ENCODE measurements at places on chromosomes 1 and 21.

DNA sequence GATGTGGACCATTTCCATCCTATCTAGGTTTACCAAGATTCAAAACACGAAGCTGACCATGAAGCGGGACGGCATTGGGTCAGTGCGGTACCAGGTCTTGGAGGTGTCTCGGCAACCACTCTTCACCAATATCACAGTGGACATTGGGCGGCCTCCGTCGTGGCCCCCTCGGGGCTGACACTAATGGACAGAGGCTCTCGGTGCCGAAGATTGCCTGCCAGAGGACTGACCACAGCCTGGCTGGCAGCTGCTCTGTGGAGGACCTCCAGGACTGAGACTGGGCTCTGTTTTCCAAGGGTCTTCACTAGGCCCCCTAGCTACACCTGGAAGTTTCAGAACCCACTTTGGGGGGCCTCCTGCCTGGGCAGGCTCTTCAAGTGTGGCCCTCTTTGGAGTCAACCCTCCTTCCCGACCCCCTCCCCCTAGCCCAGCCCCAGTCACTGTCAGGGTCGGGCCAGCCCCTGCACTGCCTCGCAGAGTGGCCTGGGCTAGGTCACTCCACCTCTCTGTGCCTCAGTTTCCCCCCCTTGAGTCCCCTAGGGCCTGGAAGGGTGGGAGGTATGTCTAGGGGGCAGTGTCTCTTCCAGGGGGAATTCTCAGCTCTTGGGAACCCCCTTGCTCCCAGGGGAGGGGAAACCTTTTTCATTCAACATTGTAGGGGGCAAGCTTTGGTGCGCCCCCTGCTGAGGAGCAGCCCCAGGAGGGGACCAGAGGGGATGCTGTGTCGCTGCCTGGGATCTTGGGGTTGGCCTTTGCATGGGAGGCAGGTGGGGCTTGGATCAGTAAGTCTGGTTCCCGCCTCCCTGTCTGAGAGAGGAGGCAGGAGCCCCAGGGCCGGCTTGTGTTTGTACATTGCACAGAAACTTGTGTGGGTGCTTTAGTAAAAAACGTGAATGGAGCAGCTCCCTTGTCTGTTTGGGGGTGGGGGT is 864 bp upstream of the CCDC24 start:
- DNase-seq = no peak

DNA sequence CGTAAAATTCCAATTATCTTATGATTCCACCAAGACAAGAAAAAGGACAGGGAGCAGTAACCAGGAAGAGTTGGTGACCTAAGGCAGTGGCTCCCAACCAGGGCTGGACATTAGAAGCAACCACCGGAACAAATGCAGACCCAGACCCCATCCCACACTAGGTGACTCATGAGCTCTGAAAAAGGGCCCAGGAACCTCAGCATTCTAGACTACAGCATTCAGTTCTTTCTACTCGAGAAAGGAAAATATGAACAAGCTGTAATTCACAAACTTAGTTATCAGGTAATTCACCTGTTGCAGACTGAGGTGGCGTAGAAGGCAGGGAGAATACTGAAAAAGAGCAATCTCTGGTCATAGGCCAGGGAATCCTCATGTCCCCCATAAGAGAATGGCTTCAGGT is 138.4 kb upstream of the KRTAP19-8 start:
- no peak for DNase-seq

DNA sequence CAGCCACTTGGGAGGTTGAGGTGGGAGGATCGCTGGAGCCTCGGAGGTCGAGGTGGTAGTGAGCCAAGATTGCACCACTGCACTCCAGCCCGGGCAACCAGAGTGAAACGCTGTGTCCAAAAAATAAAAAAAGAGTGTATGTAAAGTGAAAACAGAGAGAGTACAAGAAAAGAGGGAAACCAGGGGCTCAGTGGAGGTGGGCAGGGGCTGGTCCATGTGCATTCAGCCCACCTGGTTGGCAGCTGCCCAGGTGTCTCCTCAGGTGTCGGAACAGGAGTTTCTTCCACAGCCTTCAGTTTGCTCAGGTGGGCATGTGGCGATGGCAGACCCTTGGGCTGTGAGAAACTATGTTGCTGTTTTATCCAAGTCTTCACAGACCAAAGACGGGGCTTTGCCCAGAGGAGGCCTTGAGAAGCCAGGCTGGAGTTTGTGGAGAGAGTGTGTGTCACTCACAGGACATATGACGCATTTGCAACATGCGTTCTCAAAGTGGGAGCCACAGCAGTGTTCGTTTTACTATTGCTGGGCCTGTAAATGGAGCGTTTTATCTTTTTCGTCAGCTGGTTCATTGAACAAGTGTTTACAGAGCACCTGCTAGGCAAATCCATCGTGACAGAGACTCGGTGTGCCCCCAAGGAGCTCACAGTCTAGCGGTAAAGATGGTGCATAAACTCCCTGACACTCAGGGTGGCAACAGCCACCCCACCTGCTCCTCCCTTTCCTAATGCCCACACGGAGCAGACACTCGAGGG is 22.4 kb upstream of the SAMD11 start:
- no peak for DNase-seq

DNA sequence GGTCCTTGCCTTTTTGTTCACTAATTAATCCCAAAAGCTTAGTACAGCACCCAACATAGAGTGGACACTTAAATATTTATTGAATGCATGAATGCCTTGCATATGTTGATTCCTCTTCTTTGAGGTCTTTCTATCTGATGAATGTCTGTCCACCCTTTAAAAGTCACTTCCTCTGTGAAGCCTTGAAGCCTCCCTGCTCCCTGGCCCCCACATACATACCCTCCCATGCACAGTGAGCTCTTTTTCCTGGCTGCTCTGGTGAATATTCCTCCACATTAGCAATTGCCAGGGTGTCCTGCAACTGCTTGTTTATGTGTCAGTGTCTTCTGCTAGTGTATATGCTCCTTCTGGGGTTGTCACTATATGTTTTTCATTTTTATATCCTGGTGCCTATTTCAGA is 8.2 kb upstream of the FAM78B start:
- DNase-seq = no peak

GRCh38 chr1:1197551-1198422 is 8.6 kb downstream of the TNFRSF18 start:
- DNase-seq = no peak

GRCh38 chr1:237269938-237270337 is 228.0 kb downstream of the RYR2 start:
- DNase-seq = no peak

GRCh38 chr1:26302733-26303405 is 3.6 kb downstream of the UBXN11 start:
- no peak for DNase-seq

DNA sequence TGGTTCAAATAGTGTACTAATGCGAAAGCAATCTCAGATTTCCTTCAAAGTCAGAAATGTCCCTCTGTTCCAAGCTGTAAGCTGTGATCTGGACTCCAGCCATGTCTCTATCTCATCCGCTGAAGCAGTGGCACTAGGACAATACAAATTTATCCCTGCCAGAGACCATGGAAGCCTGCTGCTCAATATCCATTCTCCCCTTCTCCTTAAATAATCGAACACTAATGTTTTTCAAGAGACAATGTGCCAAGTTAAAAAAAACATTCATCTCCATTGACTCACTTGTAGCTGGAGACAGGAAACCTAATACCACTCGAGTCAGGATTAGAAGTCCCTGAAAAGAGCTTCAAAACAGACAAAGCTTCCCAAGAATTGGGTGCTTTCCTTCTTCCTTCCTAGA is 38.5 kb upstream of the PGBD5 start:
- no peak for DNase-seq

- no peak for DNase-seq
These were observed 662.6 kb downstream of the MATN1 start for GRCh38 chr1:30060738-30061137.

- DNase-seq = no peak
These were observed 1.9 kb downstream of the WDR26 start for GRCh38 chr1:224432672-224433040.

- no peak for DNase-seq
These were observed 428.5 kb upstream of the RGS18 start for GRCh38 chr1:191729742-191730141.

DNA sequence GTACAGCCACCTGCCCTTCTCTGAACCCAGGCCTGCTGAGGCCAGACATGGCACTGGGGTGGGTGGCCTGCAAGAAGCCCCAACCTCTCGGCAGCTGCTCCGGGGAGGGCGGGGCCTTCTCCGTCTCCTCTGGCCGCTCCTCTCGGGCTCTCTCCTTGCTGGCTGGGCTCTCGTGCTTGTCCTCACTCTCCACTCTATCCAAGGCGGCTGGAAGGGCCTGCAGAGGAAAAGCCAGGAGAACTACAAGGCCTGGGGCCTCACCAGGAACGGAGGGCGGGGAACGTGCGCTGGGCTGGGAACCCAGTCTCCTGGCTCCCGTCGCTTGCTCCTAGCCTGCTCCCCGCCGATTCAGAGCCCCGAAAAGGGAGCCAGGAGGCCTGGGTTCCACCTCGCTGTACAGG is 59.1 kb downstream of the CHD5 start:
- DNase-seq = no peak

DNA sequence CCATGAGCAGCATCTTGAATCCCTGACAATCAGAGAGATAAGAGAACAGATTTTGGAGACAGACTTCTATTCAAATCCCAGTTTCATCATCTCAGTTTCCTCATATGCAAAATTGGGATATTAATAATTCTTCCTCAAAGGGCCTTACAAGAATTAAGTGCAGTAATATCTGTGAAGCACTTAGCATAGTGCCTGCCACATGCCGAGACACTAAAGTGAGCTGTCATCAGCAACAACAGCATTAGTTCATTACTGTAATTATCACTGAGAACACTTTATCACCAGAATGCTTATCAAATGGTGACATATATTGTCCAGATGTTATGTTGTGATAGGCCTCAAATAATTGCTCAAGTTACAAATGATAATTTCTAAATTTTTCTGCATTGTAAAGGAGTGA is 922 bp upstream of the FCRLB start:
- DNase-seq = no peak

DNA sequence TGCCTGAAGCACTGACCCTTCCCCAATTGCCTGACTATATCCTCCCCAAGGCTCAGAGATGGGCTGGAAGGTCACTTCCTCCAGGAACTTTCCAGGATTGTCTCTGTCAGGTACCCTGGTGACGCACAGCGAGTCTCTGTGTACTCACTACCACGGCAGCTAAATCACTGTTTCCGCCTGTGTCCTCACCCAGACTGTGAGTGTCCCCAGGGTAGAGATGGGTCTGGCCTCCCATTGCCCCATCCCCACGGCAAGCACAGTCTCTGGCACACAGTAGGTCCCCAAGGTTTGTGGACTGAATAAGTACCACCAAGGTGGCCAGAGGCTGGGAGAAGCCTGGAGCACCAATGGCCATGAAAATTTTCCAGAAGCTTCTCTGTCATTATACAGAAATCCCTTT is 93.8 kb upstream of the RUNX3 start:
- no peak for DNase-seq
